ENCODE measurements at places on chromosomes 16 and 17.
A peak's percentile ranks its signal among the peaks of the same experiment; 100 is the strongest.

- no peak for DNase-seq
Observed at GRCh38 chr17:789160-789840, 7.1 kb downstream of the MRM3 start.

DNA sequence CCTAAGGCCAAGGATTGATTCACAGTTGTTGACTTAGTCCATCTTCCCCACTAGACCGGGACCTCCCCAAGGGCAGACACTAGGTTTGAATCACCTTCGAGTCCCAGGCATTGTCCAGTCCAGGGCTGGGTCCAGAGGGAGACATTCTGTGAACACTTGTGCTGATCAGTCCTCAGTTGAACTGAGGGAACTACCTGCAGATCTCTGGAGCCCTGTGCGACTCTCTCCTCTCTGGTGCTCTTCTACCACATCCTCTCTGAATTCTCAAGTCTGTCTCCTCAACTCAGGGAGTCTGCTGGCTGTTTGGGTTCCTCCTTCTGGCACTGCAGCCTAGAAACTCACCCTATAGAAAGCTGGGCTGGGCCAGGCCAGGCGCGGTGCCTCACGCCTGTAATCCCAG lies 10.8 kb downstream of the ZNF232 start:
- no peak for DNase-seq

DNA sequence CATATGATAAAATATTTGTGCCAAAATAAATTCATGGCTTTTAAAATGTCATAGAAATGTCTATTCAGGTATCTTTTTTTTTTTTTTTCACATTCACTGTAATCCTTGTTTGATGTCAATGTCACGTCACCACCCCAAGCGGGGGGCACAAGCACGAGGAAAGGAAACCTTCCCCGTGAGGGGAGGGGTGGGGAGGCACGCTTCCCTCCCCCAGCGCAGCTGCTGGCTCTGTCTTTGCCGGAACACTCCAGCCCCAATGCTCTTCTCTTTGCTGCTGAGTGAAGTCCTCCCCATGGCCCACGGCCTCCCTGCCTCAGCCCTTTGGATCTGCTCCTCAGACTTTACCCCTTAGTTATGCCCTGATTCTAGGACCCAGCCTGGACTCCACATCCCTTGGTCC lies 1.5 kb downstream of the SLC35G3 start:
- DNase-seq, result no peak

- DNase-seq, result peak; percentile 30
Observed at GRCh38 chr17:49557312-49558024, 18.2 kb upstream of the NXPH3 start.

DNA sequence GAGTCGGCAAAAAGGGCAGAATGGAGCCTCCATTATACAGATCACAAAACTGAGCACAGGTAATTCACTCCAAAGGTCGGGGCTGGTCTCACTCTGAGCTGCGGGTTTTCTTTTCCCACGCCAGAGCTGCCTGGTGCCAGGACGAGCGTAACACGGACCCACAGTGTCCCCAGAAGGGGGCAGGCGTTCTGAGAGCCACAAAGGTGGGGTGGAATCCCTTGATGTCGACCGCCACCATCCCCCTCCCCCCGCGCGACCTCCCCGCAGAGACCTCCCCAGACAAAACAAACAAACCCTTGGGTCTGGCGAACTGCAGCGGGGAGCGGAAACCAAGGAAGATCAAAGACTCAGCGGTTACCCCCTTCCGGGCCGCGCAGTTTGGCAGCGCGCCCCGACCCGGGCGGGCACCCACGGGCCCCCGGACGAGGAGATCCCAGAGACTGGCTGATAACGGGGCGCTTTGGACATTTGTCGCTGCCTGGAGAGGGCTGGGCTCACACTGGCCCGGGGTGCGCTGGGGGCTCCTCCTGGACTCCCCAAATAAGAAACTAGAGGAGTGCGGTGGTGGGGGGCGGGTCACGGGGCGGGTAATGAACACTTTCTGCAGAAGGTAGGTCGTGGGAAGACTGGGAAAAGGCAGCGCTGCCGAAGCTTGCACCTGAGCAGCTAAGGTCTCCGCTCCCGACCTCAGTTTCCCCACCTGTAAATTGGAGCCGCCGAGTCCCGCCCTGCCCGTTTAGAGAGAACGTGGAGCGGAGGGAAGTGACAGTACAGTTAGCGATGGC lies 664 bp upstream of the NKD1 start:
- no peak for DNase-seq

- DNase-seq, result no peak
Observed at GRCh38 chr17:41404024-41404671, 6.7 kb upstream of the KRT31 start.

DNA sequence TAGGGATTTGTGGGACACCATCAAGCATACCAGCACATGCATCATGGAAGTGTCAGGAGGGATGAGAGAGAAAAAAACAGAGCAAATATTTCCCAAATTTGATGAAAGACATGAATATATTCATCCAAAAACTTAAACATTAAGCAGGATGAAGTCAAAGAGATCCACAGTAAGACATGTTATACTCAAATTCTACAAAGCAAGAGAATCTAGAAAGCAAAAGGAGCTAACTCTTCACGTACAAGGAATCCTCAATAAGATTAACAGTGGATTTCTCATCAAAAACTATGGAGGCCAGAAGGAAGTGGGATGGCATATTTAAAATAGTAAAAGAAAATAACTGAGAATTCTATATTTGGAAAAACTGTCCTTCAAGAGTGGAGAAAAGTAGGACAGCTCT lies 374.8 kb downstream of the ZFHX3 start:
- no peak for DNase-seq

- DNase-seq, result no peak
Observed at GRCh38 chr17:4331614-4332013, 34.9 kb downstream of the UBE2G1 start.

DNA sequence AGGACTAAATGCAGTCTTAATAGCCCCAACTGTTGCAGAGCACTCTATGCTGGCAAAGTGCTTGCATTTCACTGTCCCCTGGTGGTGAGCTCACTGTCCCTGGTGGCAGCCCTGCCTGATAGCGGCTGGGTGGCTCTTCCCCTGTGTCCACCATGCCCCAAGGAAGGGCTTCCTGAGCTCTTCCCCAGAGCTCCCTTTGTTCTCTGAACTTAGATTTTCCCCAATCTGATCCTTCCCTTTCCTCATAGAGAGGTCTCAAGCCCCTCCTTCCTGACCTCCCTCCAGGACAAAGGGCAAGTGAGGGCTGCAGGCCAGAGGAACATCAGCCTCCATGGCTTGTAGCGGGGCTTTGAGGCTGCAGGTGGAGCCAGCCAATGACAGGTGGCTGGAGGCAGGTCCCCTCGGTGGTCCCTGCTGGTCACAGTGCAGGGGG lies 17.0 kb downstream of the BEAN1 start:
- DNase-seq, result no peak

DNA sequence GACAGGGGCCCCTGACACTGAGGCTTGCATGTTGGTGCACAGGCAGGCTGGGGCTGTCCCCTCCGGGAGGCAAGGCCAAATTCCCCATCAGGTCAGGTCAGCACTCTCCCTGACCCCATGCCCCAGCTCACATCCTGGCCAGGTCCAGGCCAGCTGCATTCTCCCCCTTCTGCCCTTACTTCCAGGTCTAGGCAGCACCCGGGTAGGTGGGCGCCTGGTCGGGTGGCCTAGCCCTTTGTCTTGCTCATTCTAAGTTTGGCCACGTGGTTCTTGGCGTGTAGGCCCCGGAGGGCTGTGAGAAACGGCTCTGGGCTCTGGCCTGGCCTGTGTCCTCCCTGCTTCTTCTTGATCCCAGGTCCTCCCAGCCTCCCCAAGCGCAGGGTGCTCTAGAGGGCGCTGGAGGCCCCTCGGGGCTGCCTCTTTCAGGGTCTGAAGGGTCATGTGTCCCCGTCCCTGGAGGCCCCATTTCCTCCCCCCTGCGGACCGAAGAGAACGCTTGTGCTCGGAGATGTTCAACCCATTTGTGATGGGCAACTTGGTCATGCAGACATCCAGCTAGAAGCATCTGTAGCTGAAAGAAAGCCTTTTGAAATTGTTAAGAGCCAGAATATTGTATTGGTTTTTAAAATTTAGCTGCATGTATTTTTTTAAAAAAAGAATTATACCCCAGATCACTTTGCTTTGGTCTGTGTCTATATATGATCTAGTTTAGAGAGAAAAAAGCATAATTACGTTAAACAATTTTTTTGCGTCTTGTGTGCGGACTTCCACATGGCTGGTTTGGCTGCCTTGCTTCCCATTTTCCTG lies 6.7 kb downstream of the BAHCC1 start:
- no peak for DNase-seq

- DNase-seq, result no peak
Observed at GRCh38 chr17:75843577-75844529, at the start of gene UNC13D. TSS of gene UNC13D (minus strand) at chr17:75844404. CDS start at chr17:75844337, 67 bp downstream.

GRCh38 chr16:35140293-35140986 lies 1681.0 kb downstream of the TP53TG3F start:
- DNase-seq, result no peak

DNA sequence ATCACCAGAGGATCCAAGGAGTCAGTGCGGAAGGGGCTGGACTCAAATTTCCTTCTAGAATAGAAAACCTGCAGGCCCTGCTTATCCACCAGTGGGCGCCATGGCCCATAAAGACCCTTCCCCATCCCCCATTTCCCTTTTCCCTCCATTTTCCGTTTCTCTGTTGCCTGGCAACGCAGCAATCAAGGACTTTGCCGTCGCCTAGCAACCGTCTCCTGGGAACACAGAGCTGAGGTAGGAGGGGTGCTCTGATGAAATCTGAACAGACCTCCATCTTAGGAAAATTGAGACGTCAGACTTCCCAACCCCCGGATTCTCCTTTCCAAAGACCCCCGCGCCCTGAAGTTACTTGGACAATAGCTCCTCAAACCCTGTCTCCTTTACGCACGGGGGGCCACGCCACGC lies 5.7 kb downstream of the DLG4 start:
- DNase-seq, result peak; percentile 96

GRCh38 chr16:12501707-12502457 lies 301.8 kb downstream of the CPPED1 start:
- no peak for DNase-seq

DNA sequence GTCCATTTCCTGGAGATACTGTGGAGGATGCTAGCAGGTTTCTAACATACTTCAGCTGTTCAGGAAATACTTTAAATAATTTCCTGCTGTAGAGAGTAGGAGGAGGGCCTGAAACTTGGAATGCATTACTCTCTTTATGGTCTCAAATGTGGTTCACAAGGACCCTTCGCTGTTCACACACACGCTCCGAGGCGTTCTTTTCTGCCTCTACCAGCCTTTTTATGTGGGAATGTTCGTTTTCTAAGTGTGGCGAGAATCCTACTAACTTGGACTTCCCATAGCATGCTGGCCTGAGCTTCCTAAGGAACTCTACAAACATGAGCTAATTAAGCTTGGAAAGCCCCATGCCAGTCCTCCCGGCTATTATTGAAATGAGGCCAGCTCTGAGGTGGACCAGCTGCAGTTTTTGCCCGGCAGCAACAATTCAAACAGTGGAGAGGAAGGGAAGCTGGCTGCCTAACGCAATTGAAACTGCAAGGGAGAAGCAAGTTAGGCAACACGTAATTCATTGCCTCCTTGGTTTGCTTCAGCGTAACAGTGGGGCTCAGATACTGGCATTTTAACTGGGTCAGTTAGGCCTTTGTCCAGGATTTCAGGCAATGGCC lies 18.9 kb downstream of the KPNA2 start:
- no peak for DNase-seq

GRCh38 chr16:12794486-12795387 lies 8.9 kb downstream of the CPPED1 start:
- no peak for DNase-seq

DNA sequence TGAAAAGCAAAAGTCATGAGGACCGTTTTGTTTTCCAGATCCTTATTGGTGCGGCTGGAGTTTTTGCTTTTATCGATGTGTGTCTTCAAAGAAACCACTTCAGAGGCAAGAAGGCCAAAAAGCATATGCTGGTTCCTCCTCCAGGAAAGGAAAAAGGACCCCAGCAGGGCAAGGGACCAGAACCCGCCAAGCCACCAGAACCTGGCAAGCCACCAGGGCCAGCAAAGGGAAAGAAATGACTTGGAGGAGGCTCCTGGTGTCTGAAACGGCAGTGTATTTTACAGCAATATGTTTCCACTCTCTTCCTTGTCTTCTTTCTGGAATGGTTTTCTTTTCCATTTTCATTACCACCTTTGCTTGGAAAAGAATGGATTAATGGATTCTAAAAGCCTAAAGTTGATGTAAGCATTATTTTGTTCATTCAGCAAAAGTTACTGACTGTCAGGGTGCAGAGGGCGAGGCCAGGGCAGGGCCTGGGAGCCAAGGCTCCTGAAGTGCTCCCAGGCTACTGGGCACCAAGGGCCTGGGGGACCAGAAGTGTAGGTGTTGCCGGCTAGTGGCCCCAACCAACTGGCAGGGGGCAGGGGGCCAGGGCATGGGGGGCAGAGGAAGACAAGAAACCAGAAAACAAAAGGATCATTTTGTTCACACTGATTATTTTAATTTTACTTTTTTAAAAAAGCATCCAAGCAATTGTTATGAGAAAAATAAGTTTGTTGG lies 8.8 kb downstream of the CMTM2 start:
- no peak for DNase-seq

DNA sequence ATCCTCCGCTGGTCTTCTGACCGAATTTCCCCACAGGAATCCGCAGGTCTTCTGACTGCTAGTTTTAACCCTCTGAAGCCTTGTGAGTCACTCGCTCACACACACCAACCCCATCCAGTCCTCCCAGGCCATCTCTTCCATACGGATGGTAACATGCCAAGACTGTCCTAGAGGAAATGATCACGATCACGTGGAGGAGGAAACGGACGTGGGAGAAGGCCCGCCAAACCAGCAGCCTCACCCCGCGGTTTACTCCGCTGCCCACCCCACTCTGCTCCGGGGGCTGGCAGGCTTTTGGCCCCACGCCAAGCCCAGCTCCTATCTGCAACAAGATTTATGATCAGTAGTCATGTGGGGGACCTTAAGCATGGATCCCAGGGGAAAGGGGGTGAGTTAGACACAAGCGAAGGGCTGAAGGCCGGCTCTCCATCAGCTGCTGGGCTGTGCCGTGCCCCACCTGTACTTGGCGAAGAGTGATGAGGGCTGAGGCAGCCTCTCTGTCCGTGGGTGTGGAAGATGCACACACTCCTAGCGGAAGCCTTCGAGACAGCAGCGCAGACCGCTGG lies 1.5 kb upstream of the FAAP100 start:
- no peak for DNase-seq

GRCh38 chr16:30668393-30668792 lies 10.2 kb downstream of the FBRS start:
- no peak for DNase-seq

- peak; percentile 76 for DNase-seq
Observed at GRCh38 chr17:64133546-64134215, 3.7 kb upstream of the ERN1 start.
